ENCODE measurements at places on chromosomes 11 and 22. TPM values are rescaled to one million over a fixed set of nuclear protein-coding genes. Genes with fewer than 3 reads are reported as not detected.

THY1 gene
- 148 TPM for polyA plus RNA-seq

DNA sequence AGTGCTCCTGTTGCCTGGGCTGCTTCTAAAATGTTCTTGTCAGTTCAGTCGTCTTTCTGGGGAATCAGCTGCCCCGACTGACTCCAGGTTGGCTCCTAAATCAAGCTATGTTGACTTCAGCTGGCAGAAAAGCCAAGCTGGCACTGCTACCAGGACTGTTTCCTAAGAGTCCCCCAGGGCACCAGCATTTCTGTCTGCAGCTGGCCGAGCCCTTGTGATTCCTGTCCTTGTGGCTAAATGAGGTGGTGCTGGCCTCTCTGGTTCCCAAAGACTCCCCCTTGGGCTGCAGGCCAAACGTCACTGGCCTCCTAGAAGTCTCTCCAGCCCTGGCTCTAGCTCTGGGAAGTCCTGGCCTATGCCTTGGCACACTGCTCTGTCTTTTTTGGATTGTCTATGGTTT, 31.1 kb downstream of the GRAMD1B start:
- DNase-seq, result no peak

B4GALNT4 gene
- polyA plus RNA-seq, result 5.1 TPM

- no peak for DNase-seq
Measured at GRCh38 chr11:4032097-4032496, 62.5 kb upstream of the RRM1 start.

GRCh38 chr22:35465109-35465701, 65.3 kb downstream of the MCM5 start:
- DNase-seq, result no peak

DNA sequence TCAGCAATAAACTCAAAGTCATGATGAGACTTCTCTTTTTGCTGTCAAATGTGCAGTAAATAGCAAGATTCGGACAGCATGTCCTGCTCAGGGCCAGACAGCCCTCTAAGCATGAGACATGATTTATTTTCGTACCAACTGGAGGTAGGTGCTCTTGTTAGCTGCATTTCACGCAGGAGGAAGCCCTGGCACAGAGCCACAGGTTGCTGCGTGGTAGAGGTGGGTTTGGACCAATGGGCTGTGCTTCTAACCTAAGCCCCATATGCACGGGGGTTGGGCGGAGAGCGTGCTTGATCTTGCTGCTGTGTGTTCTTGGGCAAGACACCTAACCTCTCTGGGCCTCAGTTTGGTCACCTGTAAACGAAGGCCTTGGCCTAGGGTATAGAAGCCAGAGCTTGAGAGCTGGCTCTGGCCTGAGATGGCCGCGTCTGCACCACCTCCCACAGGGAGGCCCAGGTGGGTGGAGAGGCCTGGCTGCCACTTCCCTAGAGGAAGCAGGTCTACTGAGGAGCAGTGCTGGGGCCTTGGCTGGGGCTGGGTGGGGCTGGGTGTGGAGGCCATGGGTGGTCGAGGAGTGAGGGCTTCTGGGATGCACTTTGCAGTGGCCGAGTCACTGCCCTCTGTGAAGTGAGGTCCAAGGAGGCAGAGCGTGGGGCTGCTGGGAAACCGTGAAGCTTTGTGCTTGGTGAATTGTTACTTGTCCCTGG, 38.5 kb upstream of the GRAMD4 start:
- no peak for DNase-seq

PTPRCAP gene
- 5.2 TPM for polyA plus RNA-seq

ACR gene
- 0.30 TPM for polyA plus RNA-seq
